Effector CD4-positive, alpha-beta T cell (primary cell): ENCODE measurements at places on chromosomes 3 and 15.

DNA sequence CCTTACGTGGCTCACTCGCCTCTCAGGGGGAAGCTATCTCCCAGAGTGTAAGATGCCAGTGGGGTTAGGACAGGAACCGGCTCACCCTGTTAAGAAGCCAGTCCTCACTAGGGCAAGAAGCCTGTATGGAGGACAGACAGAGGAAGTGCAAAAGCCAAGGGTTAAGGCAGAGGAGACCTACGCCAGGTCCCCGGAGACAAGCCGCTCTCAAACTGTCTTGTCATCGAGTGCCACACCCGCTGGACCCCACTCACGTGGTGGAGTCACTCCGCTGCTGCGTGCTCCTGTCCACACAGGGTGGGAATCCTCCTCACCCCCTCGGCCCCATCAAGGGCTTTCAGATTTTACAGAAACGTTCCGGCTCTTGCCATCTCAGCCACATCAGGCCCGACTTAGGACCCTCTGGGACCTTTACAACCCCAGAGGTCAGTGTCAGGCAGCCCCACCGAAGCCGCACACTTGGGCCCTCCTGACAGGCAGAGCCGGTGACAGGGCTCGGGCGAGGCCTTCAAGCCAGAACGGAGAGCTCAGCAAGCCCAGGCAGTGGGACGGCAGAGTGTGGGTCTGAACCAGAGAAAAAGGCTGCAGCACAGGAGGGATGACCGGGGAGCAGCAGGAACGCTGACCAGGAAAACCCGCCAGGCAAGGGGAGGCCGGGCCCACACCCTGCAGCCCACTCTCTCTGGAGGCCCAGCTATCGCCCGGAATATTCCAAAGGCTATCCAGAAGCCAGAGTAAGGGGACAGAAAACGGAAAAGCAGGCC lies 61.7 kb downstream of the XXYLT1 start:
- no peak for DNase-seq

DNA sequence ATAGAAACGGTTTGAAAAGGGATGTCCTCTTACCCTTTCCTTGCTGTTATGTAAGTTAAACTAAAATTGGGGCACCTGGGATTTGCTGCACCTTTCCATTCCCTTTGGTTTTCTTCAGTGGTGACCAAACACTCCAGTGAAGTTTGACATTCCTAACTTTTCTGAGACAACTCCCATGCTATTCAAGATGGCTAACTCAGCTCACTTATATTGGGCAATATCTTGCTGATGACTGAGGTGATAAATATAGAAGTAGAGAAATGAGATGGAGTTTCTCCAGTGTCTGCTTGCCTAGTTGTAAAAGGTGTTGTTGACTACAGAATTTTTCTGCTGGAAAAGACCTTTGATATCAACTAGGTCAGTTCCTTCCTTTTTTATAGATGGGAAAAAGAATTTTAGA lies 291.8 kb downstream of the GAP43 start:
- no peak for DNase-seq

GRCh38 chr3:71101014-71101413 lies 482.5 kb downstream of the FOXP1 start:
- no peak for DNase-seq

DNA sequence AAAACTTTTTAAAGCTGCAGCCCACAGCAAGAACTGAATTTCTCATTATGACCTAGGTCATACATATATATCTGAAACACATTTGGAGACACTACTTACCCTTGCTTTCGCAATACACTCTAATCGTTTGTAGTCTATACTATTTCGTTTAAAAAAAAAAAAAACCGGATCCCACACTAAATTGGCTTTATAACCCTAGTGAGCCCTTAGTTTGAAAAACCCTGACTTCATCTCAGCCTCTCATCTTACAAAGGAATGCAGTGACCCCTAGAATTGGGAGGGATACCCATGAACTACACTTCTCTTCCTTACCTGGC lies 4.2 kb downstream of the RARRES1 start:
- DNase-seq: no peak

- no peak for DNase-seq
These were observed 3.9 kb upstream of the GRAMD2A start for GRCh38 chr15:72201391-72201921.

DNA sequence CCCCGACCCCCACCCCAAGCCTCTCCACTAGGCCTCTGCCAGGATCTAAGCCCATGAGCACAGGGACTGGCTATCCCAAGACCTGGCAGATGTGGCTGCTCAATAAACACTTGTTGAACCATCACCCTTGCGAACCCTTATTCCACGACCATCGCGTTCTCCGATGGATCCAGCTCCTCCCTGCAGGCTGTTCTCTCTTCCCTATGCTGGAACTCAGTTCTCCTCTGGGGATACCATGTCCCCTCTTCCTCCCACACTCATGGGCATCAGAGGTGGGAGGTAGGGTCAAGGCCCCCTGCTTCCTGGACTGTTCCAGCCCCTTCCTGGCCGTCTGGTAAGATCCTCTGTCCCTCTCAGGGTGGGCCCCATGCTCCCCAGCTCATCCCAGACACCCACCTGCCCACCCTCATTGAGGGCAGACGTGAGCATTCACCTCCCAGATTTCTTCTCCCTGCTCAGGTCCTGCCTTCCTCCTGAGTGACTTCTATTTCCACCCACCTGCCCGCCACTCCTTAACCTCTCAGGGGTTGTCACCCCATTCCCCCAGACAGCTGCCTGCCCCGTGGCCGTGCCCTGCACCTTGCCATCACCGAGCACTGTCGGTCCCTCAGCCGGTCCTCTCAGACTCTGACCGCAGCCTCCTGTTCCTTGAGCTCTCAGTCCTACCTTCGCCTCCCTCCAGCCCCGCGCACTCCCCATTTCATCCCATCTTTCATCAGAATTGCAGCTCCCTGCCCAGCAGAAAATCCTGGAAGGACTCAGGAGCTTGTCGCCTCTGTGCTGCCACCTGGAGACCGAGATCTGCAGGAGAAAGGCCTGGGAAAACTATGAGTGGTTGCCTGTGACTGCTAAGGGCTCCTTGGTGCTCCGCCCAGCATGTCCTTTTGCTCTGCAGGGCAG lies 42.0 kb downstream of the PML start:
- no peak for DNase-seq

DNA sequence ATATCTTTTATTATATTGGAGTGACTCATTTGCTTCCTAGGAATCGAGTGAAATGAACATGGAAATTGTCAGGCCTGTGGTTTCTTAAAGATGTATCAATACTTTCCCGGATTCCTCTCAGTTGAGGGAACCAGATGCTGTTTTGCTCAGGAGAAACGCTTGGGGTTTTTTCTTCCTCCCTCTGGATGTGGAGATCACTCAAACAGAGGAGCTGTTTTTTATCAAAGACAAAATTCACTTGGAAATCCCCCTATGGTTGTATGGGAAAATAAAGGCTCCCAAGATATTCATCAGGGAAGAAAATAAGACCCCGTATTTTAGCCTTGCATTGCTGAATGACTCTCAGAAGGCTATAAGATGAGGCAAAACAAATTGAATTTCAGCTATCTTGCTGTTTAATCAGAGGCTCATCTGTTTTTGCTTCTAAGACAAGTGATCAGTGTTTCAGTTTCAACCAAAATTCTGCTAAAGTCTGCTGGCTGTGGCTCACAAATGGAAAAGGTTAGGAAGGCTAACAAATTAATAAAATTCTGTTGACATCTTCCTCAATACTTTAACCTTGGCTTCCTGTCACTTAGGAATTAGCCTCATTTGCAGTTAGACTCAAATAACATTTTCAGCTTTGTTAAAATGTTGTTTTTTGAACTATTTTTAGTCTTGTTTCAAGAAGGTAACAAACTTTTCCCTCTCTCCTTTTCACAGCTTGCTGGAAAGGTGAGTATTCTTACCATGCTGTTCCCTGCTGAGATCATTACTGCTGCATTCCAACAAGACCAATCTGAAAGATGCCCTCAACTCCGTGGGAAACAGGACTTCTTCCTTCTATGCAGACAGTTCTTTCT lies 83.6 kb downstream of the COL6A5 start:
- no peak for DNase-seq

DNA sequence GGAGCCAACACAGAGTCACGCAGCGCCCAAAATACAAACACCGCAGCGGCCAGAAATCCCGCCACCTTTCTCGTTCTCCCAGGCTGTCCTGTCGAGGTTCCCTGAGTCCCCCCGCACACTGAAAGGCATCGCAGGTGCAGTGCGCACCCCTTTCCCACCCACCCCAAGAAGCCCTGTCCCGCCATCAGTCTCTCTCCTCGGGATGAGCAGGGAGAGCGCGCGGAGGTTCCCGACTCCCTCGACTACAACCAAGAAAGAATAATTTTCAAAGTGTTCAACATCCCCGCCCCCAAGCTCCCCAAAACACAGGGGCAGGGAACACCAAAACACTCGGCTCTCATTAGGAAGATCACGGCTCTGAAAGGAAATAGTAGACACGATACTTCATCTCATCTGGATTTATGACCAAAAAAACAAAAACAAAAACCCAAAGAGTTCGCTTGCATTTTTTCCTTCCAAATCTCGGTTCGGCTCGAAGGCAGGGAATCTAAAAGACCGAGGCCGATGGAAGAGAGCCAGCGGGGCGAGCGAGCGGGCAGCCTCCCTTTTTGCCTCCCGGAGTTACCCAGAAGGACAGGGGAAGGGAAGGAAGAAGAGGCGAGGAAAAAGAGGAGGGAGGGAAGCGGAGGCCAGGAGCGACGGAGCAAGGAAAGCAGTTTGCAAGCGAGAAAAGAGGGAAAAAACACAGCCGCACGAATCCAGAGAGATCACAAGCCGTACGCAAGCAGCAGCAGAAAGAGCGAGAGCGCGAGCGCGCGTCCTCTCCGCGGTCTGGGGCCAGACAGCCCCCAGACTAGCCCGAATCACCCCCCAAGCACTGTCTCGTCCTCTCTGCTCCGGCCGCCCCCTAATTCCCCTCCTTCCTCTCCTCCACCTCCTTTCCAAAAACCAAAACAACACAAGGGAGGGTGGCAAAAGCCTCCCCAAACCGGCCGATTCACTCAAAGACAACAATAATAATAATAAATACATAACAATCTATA lies 808 bp downstream of the BCL6 start:
- DNase-seq: peak; percentile 44

GRCh38 chr15:80059786-80060355 lies 395 bp downstream of the ZFAND6 start:
- peak; percentile 44 for DNase-seq

DNA sequence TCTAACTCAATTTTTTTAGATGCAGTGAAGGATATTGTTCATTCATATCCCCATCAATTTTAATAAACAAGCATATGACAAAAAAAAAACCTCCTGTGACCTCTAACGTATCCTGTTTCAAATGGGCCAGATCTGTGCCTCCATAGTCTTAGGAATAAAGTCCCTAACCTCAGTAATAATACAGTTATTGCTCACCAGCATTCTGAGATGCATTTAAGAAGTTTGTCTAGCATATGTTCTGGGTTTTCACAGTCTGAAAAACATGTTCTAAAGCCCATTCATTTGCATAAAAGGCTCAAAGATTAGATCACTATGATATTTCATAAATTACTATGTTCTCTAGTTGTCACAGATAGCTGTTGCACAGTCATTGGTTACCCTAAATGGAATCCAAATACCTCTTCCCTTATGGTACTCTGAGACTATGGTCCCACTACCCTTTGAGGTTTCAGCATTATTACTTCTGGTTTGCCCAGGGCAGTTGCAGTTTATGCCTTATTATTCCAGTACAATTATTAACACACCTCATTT lies 190.1 kb downstream of the ZIC4 start:
- DNase-seq: no peak

DNA sequence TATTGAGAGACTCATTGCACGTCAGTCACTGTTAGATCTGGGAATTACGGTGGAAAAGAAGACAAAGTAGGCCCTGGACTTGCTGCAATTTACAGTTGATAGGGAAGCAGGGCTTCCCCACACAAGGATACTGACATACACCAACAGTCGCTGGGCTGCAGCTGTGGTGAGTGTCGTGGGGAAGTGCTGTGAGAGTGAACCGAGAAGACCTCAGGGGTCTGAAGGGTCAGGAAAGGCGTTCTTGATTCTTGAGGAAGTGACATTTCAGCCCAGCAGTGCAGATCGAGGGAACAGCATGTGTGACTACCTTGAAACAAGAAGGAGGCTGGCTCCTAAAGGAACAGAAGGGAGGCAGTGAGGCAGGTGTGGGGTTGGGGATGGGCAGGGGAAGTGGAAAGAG lies 22.5 kb downstream of the MYZAP start:
- no peak for DNase-seq

DNA sequence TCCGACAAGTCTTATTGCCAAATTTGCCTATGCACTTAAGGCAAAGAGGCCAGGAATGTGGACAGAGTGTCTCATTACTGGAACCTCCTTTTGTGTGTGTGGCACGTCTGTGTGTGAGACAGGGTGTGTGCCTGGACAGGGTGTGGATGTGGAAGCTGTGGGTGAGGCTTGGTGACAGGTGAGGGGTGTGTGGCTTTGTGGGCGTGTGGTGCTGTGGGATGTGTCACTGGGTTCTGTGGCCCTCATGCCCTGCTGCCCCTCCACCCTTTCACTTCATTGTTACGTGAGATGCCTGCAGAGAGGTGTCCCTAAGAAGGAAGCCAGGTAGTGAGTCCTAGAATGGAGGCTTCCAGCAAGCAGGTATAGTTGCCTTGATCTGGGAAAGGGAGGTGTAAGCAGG lies 244.0 kb upstream of the CHRNA7 start:
- no peak for DNase-seq

DNA sequence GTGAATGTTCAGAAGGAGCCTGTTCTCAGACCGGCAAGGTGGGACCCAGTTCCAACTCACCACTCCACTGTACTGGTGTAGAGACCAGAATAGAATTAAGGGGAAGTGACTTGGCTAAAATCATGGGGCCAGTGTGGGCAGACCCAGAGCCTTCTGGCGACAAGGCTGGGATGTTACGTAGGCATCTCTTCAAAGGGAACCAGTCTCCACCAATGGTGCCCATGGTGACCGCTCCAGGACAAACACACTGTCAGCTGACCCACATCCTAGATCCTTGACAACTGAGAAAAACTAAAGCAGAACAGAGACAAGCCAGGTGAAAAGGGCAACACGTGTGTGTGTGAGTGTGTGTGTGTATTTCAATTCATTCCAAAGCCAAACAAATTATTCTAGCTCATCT lies 321.7 kb upstream of the FRG2C start:
- no peak for DNase-seq

DNA sequence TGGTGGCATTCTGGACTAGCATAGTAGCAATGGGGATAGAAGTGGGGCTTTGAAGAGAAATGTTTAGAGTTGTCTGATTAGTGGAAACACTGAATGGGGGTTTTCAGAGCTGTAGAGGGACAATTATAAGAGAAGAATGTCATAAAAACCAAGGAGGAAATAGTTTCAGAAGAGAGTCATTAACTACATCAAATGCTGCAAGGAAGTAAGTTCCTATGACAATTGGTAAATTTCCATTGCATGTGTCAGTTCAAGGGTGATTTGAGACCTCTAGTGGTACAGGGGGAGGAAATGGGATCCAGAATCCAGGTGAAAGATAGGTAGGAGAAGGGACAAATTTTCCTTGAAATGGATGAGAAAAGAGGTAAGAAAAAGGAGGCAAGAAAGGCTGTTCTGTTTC lies 68.3 kb upstream of the TBC1D5 start:
- DNase-seq: no peak

GRCh38 chr15:56736308-56736707 lies 3.0 kb upstream of the ZNF280D start:
- DNase-seq: no peak

GRCh38 chr3:3631114-3631513 lies 168.1 kb upstream of the LRRN1 start:
- DNase-seq: no peak

GRCh38 chr3:152557302-152557999 lies 277.5 kb upstream of the P2RY1 start:
- DNase-seq: no peak

- no peak for DNase-seq
These were observed 18.6 kb downstream of the NDUFB4 start for GRCh38 chr3:120614765-120615164.

- DNase-seq: no peak
These were observed 4.8 kb downstream of the TNFAIP8L3 start for GRCh38 chr15:51089699-51090453.
